ENCODE measurements at places on chromosomes 1 and 21.

DNA sequence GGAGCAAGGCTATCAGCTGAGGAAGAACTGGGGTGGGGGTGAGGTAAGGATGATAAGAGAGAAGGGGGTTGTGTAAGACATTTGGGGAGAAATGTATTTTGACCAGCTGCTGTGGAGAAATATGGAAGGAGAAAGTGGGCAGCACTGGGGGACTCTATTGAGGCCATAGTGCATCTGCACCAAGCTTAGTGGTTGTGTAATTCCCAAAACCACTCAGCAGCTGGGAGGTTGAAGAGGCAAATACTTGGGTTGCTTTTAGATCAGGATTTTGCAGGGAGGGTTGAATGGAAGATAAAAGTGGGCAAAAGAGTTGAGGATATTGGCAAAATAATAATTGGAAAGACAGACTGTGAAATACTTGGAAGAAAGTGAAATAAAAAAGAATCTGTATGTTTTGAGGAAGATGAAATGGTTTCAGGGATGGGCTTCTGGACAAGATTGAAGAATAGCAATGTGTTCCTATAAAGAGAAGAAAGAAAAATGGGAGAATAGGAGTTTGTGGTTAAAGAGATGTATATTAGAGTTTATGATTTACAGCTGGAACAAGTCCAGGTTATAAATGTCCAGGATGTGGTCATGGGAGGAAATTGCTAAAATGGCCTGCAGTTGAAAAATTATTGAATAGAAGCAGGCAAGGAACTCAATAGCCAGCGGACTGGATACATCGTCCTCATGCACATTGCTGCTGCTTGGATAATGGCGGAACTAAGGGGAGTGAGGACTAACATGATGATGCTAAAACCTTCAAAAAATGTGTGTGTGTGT lies 162.7 kb downstream of the DNM3 start:
- peak; percentile 24 for DNase-seq

DNA sequence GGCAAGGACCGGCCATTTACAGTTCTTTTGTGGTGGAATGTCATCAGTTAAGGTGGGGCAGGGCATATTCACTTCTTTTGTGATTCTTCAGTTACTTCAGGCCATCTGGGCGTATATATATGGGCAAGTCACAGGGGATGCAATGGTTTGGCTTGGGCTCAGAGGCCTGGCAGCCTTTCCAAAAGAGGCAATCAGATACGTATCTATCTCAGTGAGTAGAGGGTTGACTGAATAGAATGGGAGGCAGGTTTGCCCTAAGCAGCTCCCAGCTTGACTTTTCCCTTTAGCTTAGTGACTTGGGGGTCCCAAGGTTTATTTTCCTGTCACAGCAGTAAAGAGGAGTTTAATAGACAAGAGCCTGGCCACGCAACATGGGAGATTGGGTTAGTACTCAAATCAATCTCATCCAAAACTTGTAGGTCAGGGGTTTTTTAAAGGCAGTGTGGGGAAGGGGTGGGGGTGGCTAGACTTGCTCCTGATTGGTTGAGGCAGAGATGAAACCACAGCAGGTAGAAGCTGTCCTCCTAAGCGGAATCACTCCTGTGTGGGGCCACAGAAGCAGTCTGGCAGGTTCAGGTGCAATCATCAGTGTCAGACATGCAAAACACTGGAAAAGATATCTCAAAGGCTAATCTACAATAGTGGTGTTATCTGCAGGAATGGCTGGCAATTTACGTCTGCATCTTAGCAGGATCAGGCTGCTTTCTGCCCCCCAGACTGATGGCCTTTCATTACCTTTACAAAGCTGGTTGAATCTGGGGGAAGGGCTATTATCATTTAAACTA lies 112.9 kb downstream of the TLR5 start:
- no peak for DNase-seq

- no peak for DNase-seq
Observed at GRCh38 chr1:55445416-55445815, 230.3 kb upstream of the USP24 start.

GRCh38 chr1:94979131-94979530 lies 52.2 kb upstream of the CNN3 start:
- DNase-seq: no peak

- DNase-seq: no peak
Observed at GRCh38 chr21:32083197-32083596, 195.7 kb downstream of the MIS18A start.

GRCh38 chr1:86441581-86441980 lies 17.6 kb downstream of the CLCA2 start:
- no peak for DNase-seq

GRCh38 chr1:188050250-188050649 lies 1221.5 kb downstream of the PLA2G4A start:
- no peak for DNase-seq

- peak; percentile 38 for DNase-seq
Observed at GRCh38 chr1:186225096-186225495, 150.0 kb downstream of the TPR start.

- peak; percentile 76 for DNase-seq
Observed at GRCh38 chr1:98940722-98941079, 64.0 kb downstream of the PLPPR5 start.

- DNase-seq: peak; percentile 73
Observed at GRCh38 chr1:153612755-153613331, at the start of gene S100A16. TSS of gene S100A16 (minus strand) at chr1:153613137. CDS start at chr1:153608151, 4,986 bp downstream.

GRCh38 chr1:183887826-183888819 lies 83.2 kb downstream of the RGL1 start:
- no peak for DNase-seq

- DNase-seq: peak; percentile 99
Observed at GRCh38 chr1:155227261-155228095, 19.0 kb downstream of the MTX1 start.

DNA sequence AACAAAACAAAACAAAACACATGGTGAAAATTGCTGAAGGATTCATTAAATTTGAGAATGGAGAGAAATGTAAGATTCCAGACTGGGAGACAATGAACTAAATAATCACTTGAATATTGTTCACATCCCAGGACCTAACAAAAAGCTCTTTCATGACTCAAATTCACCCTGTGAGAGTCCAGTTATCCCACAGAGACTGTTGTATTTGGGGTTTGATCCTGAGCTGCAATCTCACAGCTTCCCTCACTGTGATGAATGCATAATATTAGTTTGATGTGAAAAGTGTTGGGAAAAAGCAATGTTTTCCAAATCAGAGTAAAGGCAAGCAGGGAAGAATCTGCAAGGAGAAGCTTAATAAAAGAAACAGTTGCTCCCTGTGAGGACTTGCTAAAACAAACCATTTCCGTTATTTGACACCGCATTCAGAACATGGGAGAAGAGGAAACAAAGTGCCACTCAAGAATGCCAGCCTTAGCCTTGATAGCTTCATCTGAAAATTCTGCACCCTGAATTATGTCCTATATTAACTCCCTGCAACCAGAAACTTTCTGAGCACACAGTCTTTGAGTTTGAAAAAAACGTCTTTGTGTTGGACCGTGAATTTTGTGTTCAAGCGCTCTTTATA lies 208.8 kb downstream of the DAB1 start:
- DNase-seq: no peak

DNA sequence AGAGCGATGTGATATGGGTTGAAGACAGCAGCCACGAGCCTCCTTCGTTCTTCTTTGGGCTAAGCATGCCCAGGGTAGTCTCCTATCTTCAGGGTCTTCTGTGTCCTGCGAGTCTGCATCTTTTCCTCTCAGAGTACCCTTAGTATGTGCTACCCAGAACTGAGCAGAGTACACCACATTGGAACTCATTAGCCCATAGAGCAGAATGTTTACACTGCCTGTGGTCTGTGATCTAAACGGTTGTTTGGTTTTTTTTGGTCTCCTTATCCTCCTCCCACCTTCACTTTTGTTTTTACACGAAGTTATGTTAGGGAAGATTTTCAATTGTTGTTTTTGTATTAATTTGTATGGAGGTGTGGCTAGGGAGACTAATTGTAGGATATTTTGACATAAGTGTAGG lies 126.4 kb downstream of the NEK7 start:
- no peak for DNase-seq

GRCh38 chr1:234555390-234556024 lies 54.5 kb downstream of the IRF2BP2 start:
- no peak for DNase-seq

GRCh38 chr1:9225411-9225785 lies 9.2 kb upstream of the H6PD start:
- DNase-seq: no peak

DNA sequence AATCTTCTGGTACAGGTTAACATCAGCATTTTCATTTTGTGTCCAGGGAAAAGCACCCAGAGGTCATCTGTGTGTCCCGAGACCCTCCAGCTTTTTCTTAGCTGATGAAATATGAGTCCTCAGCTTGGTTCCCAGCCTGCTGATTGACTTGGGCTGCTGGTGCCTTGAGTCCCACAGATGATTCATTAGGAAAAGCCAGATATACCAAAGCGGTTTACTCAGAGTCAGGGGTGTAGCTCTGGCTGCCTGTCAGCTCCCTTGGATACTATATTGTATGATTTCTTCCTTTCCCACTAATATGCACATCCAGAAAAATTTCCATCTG lies 43.7 kb upstream of the MAB21L3 start:
- DNase-seq: peak; percentile 94

GRCh38 chr1:245677461-245678240 lies 522.9 kb downstream of the KIF26B start:
- peak; percentile 43 for DNase-seq

GRCh38 chr1:94624203-94624602 lies 82.6 kb upstream of the F3 start:
- DNase-seq: no peak

DNA sequence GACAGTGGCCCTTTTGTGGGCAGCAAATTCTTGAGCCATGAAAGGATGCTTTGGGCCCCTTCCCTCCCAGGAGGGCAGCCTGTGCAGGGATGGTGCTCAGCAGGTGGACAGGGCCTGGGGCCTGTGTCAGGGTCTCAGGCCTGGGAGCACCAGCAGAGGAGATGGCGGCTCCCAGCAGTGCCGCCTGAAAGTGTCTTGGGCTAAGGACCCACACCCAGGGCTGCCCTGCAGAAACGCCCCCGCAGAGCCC lies 23.9 kb downstream of the FTCD start:
- DNase-seq: no peak

DNA sequence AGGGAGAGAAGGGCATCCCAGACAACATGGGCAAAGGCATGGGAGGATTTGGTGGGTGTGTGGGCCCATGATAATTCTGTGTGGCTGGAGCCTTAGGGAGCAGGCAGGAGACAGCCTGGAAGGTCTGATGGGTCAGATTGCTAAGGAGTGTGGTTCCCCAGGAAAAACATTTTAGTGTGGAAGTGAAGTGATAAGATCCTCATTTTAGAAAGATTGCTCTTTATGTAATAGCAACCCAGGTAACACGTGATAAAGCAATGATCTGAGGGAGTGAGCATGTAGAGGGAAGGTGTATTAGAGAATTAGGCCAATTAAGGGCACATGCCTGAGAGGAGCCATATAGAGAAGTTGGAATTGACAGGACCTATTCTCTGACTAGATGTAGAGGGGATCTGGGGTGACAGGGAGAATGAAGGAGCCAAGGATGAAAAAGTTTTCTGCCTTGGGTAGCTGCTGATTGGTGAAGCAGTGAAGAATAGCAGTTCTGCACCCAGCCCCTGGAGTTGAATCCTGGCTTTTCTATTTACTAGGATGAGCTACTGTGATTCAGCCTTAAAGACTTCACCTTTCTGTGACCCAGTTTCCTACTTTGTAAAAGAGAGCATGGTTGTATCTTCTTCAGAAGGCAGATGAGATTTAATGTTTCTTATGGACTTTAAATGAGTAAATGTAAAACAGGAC lies 18.7 kb upstream of the SLAMF6 start:
- no peak for DNase-seq

- DNase-seq: no peak
Observed at GRCh38 chr1:16617778-16618580, 4.6 kb upstream of the NBPF1 start.

DNA sequence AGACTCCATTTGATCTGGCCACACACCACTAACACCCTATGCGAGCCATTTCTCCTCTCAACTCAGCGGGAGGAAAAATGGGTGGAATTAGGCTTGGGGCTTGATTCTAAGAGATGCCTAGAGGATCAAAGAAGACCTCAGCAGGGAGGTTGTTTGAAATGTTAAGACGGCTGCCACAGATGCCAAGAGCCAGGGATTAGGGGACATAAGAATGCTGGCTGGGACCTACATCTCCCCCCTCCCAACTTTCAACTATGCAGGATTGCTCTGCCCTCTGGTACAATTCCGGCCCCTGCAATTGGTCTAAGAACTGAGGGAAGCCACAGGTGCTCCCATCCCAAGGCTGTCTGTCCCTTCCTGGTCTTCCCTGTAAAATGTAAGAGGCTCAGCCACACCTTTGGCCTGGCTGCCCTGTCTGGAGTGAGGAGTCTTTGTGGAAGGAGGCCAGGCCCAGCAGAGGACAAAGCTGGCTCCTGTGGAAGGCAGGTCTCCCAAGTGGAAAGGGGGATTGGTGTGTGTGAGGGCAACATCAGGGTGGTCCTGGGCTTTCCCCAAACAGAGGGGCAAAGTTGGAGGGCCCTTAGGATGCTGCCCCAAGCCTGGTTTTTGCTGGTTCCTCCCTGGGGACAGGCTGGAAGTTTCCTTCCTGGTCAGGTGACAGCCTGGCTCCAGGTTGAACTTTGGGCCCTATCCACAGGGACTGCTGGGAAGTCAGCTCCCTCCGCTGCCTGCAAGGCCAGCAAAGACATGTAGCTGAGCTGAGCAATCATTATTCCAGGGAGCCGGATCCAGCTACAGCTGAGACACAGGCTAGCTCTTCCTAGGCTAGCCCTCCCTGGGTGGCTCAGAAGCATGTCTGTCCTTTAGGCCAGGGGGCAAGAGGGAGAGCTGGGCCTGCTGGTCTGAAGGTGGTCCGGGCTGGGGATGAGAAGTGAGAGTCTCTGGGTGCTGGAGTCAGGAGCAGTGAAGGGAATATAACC lies 34.5 kb upstream of the SYNC start:
- no peak for DNase-seq

GRCh38 chr1:6958407-6959030 lies 173.3 kb downstream of the CAMTA1 start:
- no peak for DNase-seq

DNA sequence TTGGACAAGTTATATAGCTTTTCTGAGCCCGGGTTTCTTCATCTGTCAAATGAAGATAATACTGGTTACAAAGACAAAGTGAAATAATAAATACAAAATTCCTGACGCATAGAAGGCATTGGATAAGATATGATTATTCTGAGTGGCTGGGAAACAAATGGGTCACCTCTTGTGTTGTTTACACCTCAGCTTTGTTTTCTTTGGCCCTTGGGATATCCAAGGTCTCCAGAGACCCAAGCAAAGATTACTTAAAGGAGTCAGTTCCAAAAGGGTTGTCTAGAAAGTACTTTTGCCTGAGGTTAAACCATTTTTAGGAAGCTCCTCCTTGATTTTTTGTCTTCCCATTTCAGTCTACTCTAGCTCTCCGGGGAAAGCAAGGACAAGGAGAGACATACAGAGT lies 9.7 kb downstream of the KHDRBS1 start:
- DNase-seq: no peak

Data from AG10803 (cell line).